CD4-positive, alpha-beta T cell treated with Interleukin-17A for 1 hour (primary cell): ENCODE measurements at places on chromosomes 12 and 14.

DNA sequence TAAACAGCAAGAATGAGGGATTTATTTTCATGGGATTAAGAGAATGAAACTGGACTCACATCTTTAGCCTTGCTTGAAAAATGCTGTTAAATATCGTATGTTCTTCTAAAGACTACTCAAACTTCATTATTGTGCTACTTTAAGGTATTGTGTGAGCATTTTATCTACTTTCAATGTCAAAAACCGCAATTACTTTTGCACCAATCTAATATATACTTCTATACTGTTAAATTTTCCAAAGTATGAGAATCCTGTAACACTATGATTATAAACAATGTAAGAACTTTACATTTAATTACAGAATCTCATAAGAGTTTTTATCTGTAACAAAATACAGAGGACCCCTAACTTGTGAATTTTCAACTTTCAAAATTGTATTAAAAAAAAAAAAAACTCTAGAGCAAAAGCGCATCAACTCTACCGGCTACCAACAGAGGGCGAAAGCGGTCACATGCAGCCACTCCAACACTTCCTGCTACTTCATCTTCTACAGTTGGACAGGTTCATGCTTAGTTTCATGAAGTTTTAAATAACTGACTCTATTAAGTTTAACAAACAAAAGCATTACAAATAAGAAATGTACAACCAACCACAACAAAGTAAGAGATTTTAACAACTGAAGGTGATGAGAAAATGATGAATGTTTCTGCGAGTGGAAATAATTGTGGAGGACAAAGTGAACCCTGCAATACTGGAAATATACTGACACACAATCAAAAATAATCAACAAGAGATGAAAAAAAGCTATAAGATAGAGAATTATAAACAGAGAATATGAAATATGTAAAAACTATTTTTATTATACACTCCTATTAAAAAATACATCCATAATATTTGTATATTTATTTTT lies 210.9 kb downstream of the MED13L start:
- peak; percentile 62 for DNase-seq

DNA sequence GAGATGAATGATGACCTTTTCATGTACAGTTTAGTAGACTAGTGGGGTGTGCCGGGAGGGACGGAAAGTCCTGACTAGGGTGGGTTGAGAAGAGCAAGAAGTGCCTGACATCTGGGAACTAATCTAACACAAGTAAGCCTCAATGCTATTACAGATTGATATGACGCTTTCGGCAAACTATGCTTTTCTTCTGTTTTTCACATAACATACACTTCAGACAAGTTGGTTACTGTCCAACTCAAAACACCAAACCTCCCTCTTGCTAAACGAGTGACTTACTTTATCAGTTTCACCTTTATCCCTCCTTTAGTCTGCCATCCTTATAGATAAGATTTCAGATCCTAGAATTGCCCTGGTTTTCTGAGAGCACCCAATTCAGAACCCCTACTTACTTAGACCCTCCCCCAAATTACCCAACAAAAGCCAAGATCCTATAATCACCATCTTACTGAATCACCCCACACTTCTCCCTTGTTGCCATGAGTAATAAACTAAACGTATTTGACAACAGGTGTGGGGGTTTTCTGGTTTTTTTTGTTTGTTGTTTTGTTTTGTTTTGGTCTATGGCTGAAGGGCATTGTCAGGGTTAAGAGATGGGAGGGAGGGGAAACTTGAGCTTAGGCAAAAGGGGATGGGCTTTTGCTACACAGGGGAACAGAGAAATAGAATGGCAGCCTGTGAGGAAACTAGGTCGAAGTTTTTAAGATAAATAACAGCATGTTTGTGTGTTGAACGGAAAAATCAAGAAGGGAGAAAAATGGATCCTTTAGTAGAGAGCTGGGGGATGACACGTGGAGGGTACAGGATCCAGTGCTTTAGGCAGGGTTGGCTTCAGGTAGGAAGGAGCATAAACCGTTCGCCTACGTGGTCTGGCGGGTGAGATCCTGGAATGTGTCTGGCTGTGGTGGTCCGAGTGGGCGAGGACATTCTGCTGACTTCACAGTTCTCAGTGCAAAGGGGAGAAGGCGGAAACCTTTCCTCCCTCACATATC lies 6.1 kb upstream of the PSMA3 start:
- peak; percentile 72 for DNase-seq

GRCh38 chr14:23379366-23380196 lies 2.7 kb downstream of the CMTM5 start:
- DNase-seq, result peak; percentile 67

DNA sequence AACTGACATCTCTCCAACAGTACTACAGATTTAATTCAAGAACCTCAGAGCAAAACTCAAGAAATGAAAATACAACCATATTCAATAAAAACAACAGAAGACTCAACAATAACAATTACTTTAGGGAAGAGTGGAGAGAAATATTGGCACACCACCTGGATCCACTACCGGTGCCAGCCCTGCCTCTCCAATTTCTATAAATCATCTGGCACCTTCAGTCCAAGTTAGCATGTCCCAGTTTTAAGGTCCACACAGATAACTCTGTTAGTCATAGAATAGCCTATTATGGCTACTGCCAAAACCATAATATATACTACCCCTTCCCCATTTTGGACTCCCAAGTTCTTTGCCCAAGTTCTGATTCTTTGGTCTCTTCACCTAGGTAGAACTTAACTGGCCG lies 69.9 kb upstream of the PSMA6 start:
- DNase-seq, result no peak

- DNase-seq, result no peak
Measured at GRCh38 chr12:46554460-46554859, 181.9 kb upstream of the SLC38A2 start.

- no peak for DNase-seq
Measured at GRCh38 chr12:32400866-32401265, 1.5 kb downstream of the FGD4 start.

DNA sequence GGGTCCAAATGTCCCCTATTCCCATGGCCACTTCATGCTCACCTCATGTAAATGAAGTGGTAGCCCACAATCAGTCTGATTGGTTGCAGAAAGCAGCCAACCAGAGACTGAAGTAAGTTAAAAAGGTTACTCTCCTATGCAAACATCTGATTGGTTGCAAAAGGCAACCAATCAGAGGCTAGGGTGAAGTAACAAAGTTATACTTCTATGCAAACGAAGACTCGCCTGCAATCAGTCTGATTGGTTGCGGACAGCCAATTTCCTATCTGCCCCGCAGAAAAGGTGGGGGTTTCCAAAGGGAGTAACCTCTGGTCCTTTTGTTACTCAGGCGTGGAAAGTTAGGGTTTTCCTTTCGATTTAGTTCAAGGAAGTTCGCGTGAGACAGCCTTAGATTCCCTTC lies 208.1 kb upstream of the NEDD1 start:
- DNase-seq, result no peak

DNA sequence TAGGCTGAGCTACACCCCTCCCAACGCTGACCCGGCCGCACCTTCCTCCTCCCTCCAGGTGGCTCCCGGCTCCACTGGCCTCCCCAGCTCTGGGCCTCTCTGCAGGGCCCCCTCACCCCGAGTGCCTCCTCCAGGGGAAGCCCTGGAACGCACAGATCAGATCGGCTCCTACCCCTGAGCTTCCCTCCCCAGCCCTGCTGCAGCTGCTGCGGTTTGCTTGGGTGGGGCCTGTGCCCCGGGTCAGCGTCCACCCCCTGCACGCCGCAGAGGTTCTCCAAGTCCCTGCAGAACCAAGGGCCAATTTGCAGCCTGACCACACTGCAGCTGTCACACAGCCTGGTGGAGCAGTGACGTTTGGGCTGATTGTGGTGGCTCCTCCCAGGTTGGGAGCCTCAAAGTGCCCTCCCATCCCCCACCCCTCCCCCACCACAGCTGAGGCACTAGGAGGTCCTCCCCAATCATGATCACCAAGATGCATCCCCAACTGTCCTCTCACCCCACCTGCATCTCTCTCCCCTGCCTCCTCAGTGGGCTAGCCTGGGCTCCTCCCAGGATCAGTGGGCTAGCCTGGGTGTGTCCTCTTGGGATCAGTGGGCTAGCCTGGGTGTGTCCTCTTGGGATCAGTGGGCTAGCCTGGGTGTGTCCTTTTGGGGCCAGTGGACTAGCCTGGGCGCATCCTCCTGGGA lies 12.8 kb upstream of the FBRSL1 start:
- peak; percentile 27 for DNase-seq

DNA sequence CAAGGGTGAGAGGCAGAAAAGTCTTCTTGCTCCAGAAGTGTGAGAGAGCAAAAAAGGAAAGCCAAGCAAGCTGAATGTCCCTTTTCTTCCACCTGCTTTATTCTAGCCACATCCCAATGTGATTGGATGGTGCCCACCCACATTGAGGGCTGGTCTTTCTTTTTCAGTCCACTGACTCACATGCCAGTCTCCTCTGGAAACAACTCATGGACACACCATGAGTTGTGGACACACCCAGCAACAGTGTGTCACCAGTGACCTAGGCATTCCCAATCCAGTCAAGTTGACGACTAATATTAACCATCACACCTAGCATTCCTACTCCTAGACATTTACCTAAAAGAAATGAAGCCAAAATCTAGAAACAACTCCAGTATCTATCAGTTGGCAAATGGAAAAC lies 7.2 kb upstream of the DICER1 start:
- no peak for DNase-seq

GRCh38 chr12:104790296-104791125 lies 167.6 kb downstream of the SLC41A2 start:
- DNase-seq, result peak; percentile 31

GRCh38 chr14:67436006-67436866 lies 24.3 kb upstream of the PLEK2 start:
- DNase-seq, result no peak

- DNase-seq, result no peak
Measured at GRCh38 chr14:103536693-103537092, 7.7 kb downstream of the TRMT61A start.

DNA sequence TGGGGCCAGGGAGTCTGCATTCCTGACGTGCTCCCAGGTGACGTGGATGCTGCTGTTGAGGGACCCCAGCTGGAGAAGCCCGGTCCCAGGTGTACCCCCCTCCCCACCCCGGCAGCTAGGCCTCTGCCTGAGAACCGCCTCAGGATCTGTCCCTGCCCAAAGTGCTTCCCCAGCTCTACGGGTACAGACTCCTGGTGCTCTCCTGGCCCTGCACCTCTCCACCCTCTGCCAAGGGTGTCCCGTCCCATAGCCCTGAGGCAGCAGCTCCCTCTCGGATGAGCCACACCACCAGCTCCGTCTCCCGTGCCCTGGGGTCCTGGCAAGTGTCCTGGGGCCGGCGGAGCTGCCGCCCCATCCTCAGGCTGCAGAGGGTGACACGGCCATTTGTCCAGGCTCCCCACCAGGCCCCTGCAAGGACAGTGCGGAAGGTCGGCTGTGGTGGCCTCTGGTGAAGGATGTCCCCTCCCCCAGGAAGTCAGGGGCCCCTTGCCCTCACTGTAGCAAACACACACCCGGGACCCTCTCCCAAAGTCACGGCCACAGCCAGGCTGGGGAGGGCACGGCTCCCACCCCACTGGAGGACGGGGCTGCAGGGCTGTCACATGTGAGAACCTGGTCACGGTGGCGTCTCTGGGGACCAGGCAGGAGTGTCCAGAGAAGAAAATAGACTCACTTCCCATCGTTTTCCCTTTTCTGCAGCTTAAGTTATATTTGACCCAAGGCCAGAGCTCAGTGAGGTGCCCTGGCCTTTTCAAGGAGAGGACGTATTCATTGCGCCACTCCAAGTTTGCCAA lies 74.4 kb upstream of the FBRSL1 start:
- DNase-seq, result no peak

DNA sequence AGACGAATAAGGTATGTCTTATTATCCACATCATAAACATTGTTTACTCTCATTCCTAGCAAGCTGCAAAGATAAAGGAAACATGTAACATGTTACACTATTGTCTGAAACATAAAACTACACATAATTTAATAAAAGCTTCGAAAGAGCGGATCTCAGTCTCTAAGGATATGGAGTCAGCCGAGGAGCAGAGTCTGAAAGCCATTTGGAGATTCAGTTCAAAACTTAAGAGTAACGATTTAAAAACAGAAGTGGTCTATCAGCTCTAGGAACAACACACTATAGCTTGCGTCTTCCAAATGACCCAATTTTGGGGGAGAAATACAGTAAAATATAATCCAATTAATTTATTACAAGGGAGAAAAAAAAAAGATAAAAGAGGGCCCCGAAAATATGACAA lies 775 bp downstream of the NEMF start:
- no peak for DNase-seq

DNA sequence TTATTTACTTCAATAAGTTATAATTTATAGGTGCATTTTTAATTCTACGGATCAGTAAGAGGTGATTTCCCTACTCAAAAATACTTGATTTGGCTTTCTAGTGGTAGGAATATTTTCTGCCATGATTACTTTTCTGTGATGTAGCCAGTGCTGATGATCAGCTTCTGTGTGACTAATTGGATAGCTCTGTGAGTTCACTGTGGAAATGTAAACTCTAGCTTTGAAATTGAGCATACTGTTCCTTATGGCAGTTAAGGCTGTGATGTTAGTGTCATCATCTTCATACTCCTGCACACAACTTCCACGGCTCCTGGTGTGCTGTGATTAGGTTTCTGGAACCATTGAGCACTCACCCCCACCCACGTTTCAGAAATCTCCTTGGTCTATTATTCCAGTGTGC lies 48.2 kb downstream of the PLEKHA5 start:
- no peak for DNase-seq

- no peak for DNase-seq
Measured at GRCh38 chr14:76947838-76948184, 80.7 kb downstream of the IRF2BPL start.

DNA sequence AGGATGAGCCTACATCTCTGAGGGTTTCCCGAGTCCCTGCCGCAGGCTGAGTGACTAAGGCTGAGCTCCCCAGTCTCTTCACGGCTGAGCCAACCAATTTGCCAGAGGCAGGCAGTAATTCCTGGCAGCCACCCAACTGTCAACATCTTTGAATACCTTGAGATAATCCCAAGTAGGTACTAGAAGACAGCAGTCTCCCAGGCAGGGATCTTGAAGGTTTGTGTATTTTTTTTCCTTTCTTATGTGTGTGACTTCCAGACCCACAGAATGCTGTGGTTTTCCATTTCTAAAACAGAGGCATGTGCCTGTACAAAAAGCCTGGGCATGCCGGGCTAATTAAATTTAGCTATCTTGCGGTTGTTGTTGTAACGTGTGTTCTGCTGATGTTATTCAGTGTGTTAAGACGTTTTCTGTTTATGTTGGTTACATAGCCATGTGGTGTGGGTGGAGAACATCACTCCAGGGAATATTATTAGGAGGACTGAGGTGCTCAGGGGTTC lies 155.5 kb downstream of the ANO2 start:
- no peak for DNase-seq

- no peak for DNase-seq
Measured at GRCh38 chr12:109689426-109689825, 24.2 kb upstream of the FAM222A start.

GRCh38 chr14:73264080-73264884 lies 27.0 kb downstream of the PAPLN start:
- no peak for DNase-seq
